ENCODE measurements at places on chromosomes 1 and 21.

- no peak for DNase-seq
Measured at GRCh38 chr1:18573170-18573569, 57.5 kb upstream of the PAX7 start.

- DNase-seq, result no peak
Measured at GRCh38 chr1:43766818-43767525, 59.6 kb downstream of the ST3GAL3 start.

DNA sequence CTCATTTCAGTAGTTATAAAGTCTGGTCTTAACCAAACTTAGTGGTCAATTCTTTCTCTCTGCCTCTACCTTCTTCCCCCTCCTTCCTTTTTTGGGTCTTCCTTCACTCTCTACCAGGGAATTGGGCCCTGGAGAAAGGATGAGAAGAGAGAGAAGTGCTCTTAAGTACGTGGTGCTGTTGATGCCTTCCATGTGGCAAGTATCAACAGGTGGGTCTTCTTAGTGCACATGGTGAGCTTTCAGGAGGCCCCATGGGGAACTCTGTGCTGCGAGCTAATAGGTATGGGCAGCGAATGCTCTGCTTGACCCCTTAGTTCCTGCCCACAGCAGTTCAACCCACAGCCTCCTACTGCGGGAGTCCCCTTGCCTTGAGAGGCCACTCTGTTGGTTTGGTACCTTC is 39.4 kb upstream of the LMX1A start:
- no peak for DNase-seq

DNA sequence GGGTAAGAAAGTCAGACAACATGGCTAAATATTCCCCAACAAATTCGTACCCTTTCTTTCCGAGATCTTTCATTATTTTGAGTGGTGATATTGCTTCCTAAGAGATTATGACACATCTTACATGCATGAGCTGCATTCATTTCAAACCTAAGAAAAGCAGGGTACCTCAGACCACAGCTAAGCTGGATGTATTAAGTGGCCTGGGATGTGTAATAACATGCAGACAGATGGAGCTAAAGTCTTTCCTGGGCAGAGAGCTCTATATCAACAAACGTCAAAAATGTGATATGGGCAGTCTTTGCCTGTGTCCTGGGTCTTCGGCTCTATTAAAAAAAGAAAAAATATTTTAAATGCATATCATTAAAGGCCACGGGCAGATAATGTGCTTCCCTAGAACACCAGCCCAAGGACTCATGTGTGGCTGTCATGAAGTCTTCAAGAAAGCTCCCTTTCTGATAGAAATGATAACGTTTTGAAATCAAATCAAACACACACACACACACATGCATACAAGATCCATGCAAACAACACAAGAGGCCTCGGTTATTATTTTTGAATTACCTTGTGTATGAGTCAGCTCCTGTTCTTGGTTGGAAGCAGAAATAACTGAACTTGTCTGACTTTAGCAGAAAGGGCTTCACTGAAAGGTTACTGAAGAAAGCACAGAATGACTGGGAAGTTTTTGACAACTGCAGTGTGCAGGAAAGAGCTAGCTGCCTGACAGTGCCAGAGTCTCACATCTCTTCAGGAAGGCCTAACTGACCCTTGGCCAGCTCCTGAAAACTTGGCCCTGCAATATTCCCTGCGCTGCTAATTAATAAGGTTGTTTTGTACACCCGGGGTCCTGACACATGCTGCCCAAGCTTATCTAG is 231.2 kb downstream of the DSCAM start:
- DNase-seq, result no peak
